ENCODE measurements at places on chromosomes 3 and 15. TPM values are rescaled to one million over a fixed set of nuclear protein-coding genes. Genes with fewer than 3 reads are reported as not detected.

DNA sequence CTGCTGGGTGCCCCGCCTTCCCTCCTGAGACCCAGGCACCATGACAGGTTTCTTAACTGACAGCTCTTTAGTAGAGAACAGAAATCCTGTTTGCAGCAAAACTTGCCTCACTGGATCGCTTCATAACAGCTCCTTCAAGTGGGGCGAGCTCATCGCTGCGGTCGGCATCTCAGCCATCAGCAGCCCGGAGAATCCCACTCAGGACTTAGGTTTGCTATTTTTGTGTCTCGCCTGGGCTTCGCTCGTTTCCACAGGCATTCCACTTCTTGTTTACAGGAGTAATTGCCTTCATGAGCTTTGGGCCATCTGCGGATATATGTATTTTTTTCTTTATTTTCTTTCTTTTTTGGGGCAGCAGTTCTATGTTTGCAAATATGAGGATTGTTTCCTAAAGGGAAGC is 15.7 kb downstream of the KLF13 start:
- no peaks in the 10 kb centered on the region for H3K27me3 ChIP-seq
- H3K27ac ChIP-seq: no peak overlapping the region
- no peak for DNase-seq
- H3K4me1 ChIP-seq: peaks cover 82% of the 10 kb centered on the region
- H3K36me3 ChIP-seq: no peaks in the 10 kb centered on the region
- no peak overlapping the region for H3K4me3 ChIP-seq

The ATP8B4 gene
- under 0.01 TPM for total RNA-seq

DNA sequence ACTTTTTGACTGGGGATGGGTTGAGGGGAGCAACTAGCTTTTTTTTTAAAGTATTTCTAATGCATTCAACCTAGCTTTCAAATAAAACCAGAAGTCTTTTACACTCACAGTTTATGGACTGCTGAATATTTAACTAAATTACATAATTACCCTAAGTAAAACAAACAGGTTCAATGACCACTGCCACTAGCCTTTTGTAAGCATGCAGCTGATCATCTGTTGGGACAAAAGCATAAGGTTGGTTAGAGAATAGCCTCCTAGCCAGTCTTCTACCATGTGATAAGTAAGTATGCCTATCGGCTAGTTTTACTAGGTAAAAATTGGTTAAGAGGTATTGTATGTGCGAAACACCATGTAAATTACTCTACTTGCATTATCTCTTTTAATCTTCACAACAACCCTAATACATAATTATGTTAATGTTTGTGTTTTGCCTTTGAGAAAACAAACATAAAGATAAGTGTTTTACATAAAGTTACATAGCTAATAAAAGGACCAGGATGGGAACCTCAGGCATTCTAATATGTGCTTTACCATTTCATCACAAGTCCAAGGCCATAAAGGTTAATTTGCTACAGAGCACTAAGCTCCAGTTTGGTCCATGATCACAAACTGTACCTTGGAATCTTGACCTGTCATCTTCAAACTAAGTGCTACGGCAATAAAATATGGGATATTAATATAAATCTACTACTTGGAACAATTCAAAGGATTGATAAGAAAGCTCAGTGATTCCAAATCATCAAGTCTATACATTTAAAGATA is 13.2 kb downstream of the PFN2 start:
- no peaks in the 10 kb centered on the region for H3K36me3 ChIP-seq
- H3K4me3 ChIP-seq: no peak overlapping the region
- no peak overlapping the region for H3K27ac ChIP-seq
- no peak for DNase-seq

DNA sequence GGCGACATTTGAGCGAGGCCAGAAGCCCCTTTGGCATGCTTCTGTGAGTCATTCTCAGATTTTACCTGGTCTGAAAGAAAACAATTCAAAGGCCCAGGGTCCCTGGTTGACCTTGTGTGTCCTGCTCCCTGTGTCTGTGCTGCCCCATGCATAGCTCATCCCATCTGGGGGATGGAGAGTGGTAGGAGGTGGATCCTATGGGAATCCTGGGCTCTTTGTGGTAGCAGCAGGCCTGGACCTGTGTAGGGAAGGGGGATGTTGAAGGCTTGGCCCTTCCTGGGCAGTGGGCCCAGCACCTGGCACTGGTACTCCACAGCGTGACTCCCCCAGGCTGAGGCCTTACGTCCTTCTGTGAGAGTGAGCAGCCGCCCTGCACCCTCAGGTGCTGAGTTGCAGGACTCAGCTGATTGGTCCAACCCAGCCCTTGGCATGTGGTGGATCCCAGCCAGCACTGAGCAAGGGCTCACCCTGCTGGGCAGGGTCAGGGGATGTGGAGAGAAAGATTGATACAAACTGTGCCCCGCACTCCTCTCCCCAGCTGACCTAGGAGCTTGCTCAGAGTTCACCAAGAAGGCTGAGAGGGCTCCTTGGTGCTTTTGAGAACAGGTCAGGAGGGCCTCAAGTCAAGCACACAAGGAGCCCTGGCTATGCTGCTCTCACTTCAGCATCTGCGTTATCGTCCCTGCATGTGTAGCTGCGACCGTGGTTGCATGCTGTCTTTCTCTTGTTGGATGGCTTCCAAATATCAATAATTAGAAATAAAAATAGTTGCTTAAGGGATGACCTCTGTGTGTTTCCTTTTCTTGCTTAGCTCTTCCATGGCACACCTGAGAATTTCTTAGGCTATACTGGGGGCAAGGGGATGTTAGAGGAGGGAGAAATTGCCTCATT is 21.4 kb upstream of the JMJD7 start:
- H3K36me3 ChIP-seq: peaks cover 10% of the 10 kb centered on the region
- no peaks in the 10 kb centered on the region for H3K27me3 ChIP-seq
- peak; percentile 72 for DNase-seq
- peaks cover 34% of the 10 kb centered on the region for H3K4me1 ChIP-seq
- no peak overlapping the region for H3K4me3 ChIP-seq

DNA sequence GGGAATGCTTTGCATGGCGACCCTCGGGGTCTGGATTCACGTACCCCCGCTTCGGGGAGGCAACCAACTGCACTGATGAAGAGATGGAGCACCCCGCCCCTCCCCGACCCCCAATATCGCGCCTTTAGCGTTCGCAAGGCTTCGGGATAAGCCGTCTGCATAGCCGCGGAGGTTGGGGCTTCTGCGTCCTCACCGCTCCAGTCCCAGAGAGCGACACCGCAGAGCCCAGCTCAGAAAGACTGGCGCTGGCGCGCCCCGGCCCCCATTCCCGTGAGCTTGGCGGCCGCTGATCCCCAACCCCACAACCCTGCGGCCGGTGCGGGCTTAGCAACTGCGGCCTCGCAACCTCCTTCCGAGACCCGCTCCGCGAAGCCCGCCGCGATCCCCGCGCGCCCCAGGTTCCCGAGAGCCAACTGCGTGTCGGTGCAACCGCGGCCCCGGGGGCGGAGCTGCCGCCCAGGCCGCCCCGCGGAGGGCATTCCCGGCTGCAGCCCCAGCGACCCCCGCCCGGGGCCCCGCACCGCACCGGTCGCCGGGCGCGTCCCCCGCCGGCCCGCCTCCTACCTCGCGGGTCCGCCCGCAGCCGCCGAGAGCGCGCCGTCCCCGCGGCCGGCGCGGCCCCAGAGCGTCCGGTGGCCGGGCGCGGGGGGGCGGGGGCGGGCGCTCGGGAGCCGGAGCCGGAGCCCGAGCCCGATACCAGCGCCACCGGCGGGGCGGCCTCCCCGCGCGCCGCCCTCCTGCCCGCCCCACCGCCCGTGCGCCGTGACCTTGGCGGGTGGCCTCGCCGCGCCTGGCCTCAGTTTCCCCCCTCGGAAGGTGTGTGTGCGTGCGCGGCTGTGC is 79.5 kb downstream of the IQSEC1 start:
- peak; percentile 68 for DNase-seq
- no peaks in the 10 kb centered on the region for H3K27me3 ChIP-seq
- peaks cover 68% of the 10 kb centered on the region for H3K4me1 ChIP-seq
- H3K4me3 ChIP-seq: peak overlapping the region; percentile 74

The MYO5C gene
- 81.3 TPM for total RNA-seq

The NPAP1 gene
- total RNA-seq: not detected

The CKMT1B gene
- total RNA-seq: 14.0 TPM

GRCh38 chr3:107142786-107143575 is 234.3 kb upstream of the CCDC54 start:
- no peaks in the 10 kb centered on the region for H3K36me3 ChIP-seq
- H3K27ac ChIP-seq: no peak overlapping the region
- no peaks in the 10 kb centered on the region for H3K4me1 ChIP-seq
- H3K4me3 ChIP-seq: no peak overlapping the region
- H3K27me3 ChIP-seq: no peaks in the 10 kb centered on the region

DNA sequence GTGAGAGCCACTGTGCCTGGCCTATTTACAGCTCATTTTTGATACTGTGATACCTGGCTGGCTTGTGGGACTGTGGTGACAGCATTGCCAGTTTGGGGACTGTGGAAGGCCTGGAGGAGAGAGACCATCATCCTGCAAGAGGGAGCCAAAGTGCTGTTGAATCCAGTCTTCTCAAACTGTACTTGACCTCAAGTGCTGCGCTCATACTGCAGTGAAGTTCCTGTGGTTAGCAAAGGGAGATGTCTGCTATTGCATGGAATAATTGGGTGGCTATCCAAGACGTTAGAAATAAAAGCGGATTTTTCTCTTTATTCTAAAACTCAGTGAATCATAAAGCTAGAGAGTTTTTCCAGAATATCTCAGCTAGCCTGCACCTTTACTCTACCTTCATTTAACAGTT is 83.4 kb downstream of the CCK start:
- H3K27me3 ChIP-seq: no peaks in the 10 kb centered on the region
- peaks cover 72% of the 10 kb centered on the region for H3K4me1 ChIP-seq
- H3K27ac ChIP-seq: no peak overlapping the region
- DNase-seq: no peak
- H3K36me3 ChIP-seq: no peaks in the 10 kb centered on the region

The CCDC9B gene
- total RNA-seq: 0.58 TPM

The ADAMTSL3 gene
- total RNA-seq: 7.6 TPM

GRCh38 chr15:94229591-94230369 is 1.6 kb upstream of the MCTP2 start:
- H3K4me3 ChIP-seq: peak overlapping the region; percentile 65
- H3K27ac ChIP-seq: peak overlapping the region; percentile 85
- no peaks in the 10 kb centered on the region for H3K4me1 ChIP-seq
- peak; percentile 39 for DNase-seq
- no peaks in the 10 kb centered on the region for H3K36me3 ChIP-seq

- no peak for DNase-seq
- no peak overlapping the region for H3K4me3 ChIP-seq
- H3K4me1 ChIP-seq: peaks cover 13% of the 10 kb centered on the region
Observed at GRCh38 chr3:99970198-99970597, 144.1 kb downstream of the FILIP1L start.

DNA sequence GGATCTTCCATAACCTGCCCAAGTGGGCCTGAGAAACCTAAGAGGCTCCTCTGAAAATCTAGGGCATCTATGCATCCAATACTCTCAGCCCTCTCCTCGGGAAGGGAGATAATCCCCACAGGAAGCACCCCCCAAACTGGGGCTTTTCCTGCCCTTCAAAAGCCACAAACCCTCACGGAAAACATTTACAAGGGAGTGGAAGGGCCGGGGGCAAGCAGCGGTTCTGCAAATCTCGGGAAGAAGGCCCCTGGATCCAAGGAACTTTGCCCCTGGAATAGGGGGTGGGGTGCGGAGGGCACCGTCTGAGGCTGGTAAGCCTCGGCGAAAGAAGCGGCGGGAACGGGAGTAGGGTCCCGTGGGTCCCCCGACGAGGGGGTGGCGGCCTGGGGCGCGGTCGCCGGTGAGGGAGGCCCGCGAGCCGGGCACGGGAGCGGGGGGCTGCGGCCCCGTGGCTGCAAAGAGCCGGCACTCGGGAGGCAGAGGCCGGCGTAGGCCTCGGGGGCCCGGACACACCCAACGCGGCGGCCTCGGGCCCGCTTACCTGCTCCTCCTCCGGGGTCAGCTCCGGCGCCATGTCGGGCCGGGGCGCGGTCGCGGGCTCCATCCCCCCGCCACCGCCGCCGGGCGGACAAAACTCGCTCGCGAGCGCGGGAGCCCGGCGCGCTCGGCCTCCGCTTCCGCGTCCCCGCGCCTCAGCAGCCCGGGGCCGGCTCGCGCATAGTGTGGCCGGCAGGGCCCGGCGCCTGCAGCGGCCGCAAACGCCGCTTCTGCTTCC is 755 bp downstream of the PTPN9 start:
- H3K27me3 ChIP-seq: no peaks in the 10 kb centered on the region
- peak overlapping the region; percentile 90 for H3K27ac ChIP-seq
- H3K4me1 ChIP-seq: peaks cover 9% of the 10 kb centered on the region
- peak; percentile 71 for DNase-seq
- no peaks in the 10 kb centered on the region for H3K36me3 ChIP-seq
- H3K4me3 ChIP-seq: peak overlapping the region; percentile 95

- no peak for DNase-seq
- no peaks in the 10 kb centered on the region for H3K36me3 ChIP-seq
Observed at GRCh38 chr3:23845326-23846216, 39.8 kb downstream of the UBE2E1 start.

The MASP1 gene
- total RNA-seq: not detected

GRCh38 chr15:89002281-89002761 is 85.9 kb upstream of the ABHD2 start:
- no peaks in the 10 kb centered on the region for H3K36me3 ChIP-seq
- DNase-seq: no peak
- no peak overlapping the region for H3K4me3 ChIP-seq
- H3K4me1 ChIP-seq: no peaks in the 10 kb centered on the region
- peaks cover under 1% of the 10 kb centered on the region for H3K27me3 ChIP-seq
- no peak overlapping the region for H3K27ac ChIP-seq

The TMEM87A gene
- total RNA-seq: 48.4 TPM

GRCh38 chr15:97977734-97978133 is 17.2 kb downstream of the ARRDC4 start:
- H3K4me1 ChIP-seq: peaks cover 18% of the 10 kb centered on the region
- no peak overlapping the region for H3K4me3 ChIP-seq
- H3K36me3 ChIP-seq: no peaks in the 10 kb centered on the region
- no peaks in the 10 kb centered on the region for H3K27me3 ChIP-seq
- peak overlapping the region; percentile 38 for H3K27ac ChIP-seq

- H3K27ac ChIP-seq: peak overlapping the region; percentile 79
- no peaks in the 10 kb centered on the region for H3K36me3 ChIP-seq
- H3K4me3 ChIP-seq: no peak overlapping the region
- peaks cover 25% of the 10 kb centered on the region for H3K4me1 ChIP-seq
- H3K27me3 ChIP-seq: no peaks in the 10 kb centered on the region
- DNase-seq: no peak
Observed at GRCh38 chr3:195208631-195209030, 62.3 kb downstream of the XXYLT1 start.

The DAG1 gene
- total RNA-seq: 144 TPM

- DNase-seq: no peak
- peak overlapping the region; percentile 60 for H3K27ac ChIP-seq
- H3K27me3 ChIP-seq: no peaks in the 10 kb centered on the region
- no peak overlapping the region for H3K4me3 ChIP-seq
- peaks cover 10% of the 10 kb centered on the region for H3K4me1 ChIP-seq
Observed at GRCh38 chr3:189122110-189122509, 49.7 kb upstream of the TPRG1 start.

GRCh38 chr15:63090887-63091286 is 30.8 kb upstream of the LACTB start:
- H3K27ac ChIP-seq: no peak overlapping the region
- no peak for DNase-seq
- no peaks in the 10 kb centered on the region for H3K27me3 ChIP-seq
- no peak overlapping the region for H3K4me3 ChIP-seq
- peaks cover 31% of the 10 kb centered on the region for H3K4me1 ChIP-seq

The TKT gene
- total RNA-seq: 226 TPM

The CYP19A1 gene
- total RNA-seq: not detected

- no peak for DNase-seq
- H3K27ac ChIP-seq: no peak overlapping the region
- no peak overlapping the region for H3K4me3 ChIP-seq
Observed at GRCh38 chr15:60458721-60459120, 20.2 kb downstream of the ICE2 start.

The PPP1R14D gene
- total RNA-seq: 2.2 TPM

GRCh38 chr3:120907659-120908029 is 361 bp upstream of the STXBP5L start:
- no peak for DNase-seq
- peak overlapping the region; percentile 59 for H3K4me3 ChIP-seq
- peaks cover 17% of the 10 kb centered on the region for H3K4me1 ChIP-seq
- no peaks in the 10 kb centered on the region for H3K36me3 ChIP-seq
